Activated T-cell treated with anti-CD3 and anti-CD28 coated beads, Interleukin-2, amount 50 U/mL, for 48 hours (primary cell): ENCODE measurements at places on chromosomes 4 and X.
A peak's percentile ranks its signal among the peaks of the same experiment; 100 is the strongest.

- peak; percentile 46 for DNase-seq
Measured at GRCh38 chr4:38306482-38307071, 346.4 kb downstream of the PTTG2 start.

GRCh38 chr4:156968479-156968984 lies 3.1 kb downstream of the PDGFC start:
- peak; percentile 35 for DNase-seq

- no peak for DNase-seq
Measured at GRCh38 chr4:108213308-108213707, 44.6 kb upstream of the LEF1 start.

- no peak for DNase-seq
Measured at GRCh38 chr4:142265536-142265935, 580.6 kb downstream of the INPP4B start.

GRCh38 chr4:108120789-108121188 lies 47.9 kb downstream of the LEF1 start:
- DNase-seq = no peak

DNA sequence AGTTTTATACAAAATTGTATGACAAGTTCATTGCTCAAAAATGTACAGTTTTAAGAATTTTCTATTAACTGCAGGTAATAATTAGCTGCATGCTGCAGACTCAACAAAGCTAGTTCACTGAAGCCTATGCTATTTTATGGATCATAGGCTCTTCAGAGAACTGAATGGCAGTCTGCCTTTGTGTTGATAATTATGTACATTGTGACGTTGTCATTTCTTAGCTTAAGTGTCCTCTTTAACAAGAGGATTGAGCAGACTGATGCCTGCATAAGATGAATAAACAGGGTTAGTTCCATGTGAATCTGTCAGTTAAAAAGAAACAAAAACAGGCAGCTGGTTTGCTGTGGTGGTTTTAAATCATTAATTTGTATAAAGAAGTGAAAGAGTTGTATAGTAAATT lies 131.0 kb downstream of the TET2 start:
- DNase-seq = no peak

DNA sequence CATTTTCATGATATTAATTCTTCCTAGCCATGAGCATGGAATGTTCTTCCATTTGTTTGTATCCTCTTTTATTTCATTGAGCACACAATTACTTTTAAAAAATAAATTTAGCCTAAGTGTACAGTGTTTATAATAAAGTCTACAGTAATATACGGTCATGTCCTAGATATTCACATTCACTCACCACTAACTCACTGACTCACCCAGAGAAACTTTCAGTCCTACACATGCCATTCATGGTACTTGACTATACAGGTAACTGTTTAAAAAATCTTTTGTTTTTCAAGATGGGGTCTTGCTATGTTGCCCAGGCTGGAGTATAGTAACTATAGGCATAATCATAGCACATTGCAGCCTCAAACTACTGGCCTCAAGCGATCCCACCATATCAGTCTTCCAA lies 348.1 kb downstream of the RAPGEF2 start:
- no peak for DNase-seq

- no peak for DNase-seq
Measured at GRCh38 chrX:54721424-54721823, 76.6 kb downstream of the ITIH6 start.

- DNase-seq = no peak
Measured at GRCh38 chr4:526189-526909, 27.3 kb downstream of the PIGG start.

DNA sequence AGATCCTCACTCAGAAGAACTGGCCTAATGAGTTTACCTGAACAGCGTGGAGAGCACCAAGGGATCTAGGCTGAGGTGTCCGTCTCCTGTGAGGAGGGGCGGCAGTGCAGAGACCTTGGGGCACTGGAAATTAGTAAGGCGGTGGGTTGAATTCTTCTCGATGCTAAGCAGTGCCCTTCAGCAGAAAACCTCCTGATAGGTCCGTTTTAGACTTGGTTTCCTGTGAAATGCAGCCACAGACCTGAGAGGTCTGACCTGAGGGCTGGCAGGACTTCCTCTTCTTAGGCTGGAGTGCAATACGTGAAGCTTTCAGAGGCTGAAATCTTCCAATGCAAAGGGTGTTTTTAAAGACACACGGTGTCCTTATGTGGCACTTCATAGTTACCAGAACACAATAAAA lies at the start of gene CLNK:
Gene CLNK, minus strand, starts transcription at position 138 of the 400 bp plus-strand sequence. CDS start 16,899 bp downstream, outside the sequence.
- DNase-seq = no peak

GRCh38 chr4:118936406-118936805 lies 47.8 kb downstream of the SYNPO2 start:
- no peak for DNase-seq

- DNase-seq = no peak
Measured at GRCh38 chr4:147923854-147924253, 192.0 kb downstream of the ARHGAP10 start.

GRCh38 chrX:22378296-22378695 lies 105.6 kb downstream of the CBLL2 start:
- DNase-seq = no peak

DNA sequence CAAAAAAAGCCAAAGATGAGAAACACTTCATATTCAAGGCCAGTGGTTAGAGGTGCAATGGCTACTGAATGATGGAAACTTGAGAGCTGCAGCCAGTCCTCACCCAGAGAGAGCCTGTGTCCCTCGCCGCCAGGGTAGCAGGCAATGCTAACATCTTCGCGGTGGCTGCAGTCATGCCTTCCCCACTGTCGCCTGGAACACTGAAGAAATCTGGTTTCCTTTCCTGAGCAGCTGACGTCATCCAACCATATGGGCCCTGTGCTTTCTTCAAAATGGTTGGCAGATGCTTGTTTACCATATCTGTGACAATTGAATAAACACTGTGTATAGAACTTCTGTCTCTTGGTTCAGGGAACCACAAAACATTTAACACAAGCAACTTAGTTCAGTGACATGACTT lies 39.7 kb downstream of the PRSS12 start:
- DNase-seq = no peak

- DNase-seq = no peak
Measured at GRCh38 chrX:9055354-9055753, 21.4 kb upstream of the FAM9B start.

- DNase-seq = no peak
Measured at GRCh38 chr4:158912806-158913205, 144.0 kb downstream of the FNIP2 start.

DNA sequence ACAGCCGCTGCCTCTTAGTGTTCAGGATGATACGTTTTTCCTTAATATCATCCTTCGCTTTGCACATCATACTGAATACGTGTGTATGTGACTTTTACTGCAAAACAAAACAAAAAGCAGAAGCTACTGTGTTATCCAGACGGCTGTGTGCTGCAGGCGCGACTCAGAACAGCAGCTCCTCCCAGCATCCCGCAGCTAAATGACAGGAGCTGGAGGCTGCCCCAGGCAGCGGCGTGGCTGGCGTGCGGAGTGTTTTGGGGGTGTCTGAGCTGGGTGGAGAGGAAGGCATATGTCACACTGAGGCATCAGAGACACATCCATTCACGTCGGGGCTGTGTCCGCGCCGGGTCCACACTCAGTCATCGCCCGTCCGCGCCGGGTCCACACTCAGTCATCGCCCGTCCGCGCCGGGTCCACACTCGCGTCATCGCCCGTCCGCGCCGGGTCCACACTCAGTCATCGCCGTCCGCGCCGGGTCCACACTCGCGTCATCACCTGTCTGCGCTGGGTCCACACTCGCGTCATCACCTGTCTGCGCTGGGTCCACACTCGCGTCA lies 16.6 kb downstream of the PCGF3 start:
- no peak for DNase-seq

- no peak for DNase-seq
Measured at GRCh38 chr4:61799794-61800193, 599.7 kb downstream of the ADGRL3 start.

DNA sequence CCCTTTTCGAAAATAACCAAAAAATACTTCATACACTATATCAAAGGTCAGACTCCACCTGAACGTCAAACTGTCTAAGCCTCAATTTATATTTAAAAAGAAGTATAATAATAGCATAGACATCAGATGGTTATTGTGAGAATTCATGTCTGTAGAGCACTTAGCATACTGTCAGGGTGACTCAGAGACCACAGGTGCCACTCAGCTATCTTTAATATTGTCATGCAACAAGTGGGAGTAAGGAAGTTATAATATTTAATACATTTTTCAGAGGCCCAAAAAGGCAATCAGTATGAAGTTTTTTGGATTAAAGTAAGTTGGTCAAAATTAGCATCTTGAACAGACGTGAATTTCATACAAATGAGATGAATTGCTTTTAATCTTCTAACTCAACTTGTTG lies 93.3 kb downstream of the PHOX2B start:
- DNase-seq = no peak

GRCh38 chrX:46647251-46647650 lies 73.7 kb downstream of the CHST7 start:
- DNase-seq = no peak

- DNase-seq = no peak
Measured at GRCh38 chr4:128275346-128275745, 12.3 kb downstream of the PGRMC2 start.

DNA sequence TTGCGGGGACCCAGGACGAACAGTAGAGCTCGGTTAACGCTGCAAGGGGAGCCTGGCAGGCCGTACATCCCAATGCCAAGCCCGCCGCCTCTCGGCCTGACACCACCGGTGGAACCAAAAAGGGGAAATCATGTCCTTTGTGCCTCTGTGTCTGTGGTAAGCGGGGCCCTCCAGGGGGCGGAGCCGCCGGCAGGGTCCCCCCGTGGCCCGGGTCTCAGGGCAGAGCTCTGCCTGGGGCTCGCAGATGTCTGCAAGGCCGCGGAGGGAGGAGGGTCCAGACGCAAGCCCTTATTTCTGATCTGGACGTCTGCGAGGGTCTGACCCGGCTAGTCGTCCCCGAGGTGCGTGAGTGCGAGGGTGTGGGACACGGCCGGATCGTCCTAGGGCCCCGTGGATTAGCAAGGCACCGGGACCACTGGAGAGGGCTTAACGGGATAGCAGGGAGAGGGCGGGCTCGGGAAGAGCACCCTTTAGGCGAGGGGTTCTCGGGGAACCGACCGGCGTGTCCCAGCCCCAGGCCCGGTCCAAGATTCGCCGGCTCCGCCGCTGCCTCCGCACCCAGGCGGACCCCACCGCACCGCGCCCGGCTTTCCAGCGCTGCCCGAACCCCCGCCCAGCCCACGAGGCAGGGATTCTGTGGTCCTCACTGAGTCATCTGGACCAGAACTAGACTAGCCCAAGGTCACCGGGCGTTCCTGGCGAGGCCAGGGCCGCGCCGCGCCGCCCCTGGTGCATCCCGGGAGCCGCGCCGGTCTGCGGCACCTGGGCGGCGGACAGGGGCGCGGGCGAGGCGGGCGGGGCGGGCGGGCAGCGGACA lies 863 bp upstream of the FAM193A start:
- DNase-seq = peak; percentile 74

- DNase-seq = no peak
Measured at GRCh38 chr4:24560868-24561368, 23.4 kb downstream of the DHX15 start.

GRCh38 chrX:1521459-1521956 lies 15.5 kb downstream of the P2RY8 start:
- DNase-seq = peak; percentile 70

GRCh38 chr4:38935391-38936073 lies 67.9 kb downstream of the FAM114A1 start:
- no peak for DNase-seq

GRCh38 chr4:95095348-95095974 lies 337.7 kb downstream of the BMPR1B start:
- DNase-seq = no peak

DNA sequence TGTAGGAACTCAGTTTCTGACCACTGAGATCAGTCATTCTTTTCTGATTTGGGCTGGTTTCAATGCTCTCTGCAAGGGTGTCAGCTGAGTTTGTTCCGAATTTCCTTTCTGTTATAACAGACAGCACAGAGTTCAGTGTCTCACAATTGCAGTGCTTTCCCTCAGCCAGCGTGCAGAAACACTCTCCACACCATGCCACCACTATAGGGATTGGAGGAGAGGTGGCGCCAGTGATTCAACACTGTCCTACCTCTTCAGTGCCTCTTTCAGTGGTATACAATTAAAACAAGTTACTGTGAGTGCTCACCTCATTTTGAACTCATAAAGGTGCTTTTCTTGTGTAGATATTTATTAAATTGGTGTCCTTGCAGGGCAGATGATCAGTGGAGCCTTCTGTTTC lies 413.2 kb upstream of the CXorf51B start:
- no peak for DNase-seq

DNA sequence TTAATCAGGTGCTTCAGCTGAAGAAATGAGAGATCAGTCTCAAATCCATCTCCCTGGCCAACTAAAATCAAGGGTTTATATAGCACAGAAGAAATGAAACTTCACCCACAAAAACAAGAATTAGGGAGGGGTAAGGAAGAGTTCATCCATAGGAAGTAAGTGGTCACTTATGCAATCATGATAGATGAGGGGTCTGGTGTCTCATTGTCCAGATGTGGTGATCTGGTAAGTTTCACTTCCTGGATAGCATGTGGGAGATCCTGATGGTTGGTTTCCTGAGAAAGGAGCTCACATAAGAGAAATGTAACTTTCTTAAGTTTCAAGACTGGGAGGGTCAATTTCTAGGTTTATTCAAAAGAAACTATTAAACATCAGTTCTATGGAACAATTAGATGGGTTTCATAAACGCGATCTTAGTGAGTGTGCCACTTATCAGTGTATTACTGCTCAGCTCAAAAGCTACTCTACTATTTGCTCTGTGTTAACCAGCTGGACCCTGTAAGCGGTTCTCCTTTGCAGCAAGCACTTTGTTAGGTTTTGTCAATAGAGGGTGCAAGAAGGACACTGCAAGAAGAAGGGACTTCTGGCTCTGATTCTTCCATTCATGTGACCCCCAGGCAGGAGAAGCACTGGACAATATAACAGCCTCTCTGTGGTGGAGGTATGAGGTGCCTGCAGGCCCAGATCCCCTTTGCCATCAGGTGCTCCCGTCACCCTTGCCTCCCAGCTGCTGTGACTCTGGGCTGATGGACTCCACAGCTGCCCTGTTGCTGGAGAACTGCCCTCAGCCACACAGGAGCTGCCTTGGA lies 35.4 kb upstream of the HPSE start:
- no peak for DNase-seq

GRCh38 chr4:123585111-123585510 lies 188.5 kb downstream of the SPRY1 start:
- DNase-seq = no peak

- DNase-seq = no peak
Measured at GRCh38 chr4:26993967-26994366, 133.3 kb downstream of the STIM2 start.

DNA sequence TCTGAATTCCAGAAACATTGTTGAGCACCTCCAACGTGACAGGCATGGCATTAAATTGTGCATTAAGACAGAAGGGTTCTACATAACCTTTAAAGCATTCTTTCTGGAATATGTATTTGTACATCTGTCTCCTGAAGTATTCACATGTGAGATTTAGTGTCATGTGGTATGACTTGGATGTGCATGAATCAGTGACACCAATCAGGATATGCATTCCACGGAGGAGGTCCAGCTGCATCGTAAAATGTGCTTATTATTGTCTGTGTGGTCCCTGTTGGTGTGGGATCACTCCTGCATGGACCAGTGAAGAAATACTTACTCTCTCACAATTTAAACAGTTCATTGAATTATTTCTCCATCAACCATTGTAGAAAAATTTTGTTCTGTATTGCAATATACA lies 149.0 kb downstream of the MID1 start:
- DNase-seq = no peak

- no peak for DNase-seq
Measured at GRCh38 chr4:187500796-187501195, 494.8 kb upstream of the ZFP42 start.
